Cardiac muscle cell (in vitro differentiated cells and primary cell): ENCODE measurements at places on chromosomes 1 and 21.
A peak's percentile ranks its signal among the peaks of the same experiment; 100 is the strongest.

DNA sequence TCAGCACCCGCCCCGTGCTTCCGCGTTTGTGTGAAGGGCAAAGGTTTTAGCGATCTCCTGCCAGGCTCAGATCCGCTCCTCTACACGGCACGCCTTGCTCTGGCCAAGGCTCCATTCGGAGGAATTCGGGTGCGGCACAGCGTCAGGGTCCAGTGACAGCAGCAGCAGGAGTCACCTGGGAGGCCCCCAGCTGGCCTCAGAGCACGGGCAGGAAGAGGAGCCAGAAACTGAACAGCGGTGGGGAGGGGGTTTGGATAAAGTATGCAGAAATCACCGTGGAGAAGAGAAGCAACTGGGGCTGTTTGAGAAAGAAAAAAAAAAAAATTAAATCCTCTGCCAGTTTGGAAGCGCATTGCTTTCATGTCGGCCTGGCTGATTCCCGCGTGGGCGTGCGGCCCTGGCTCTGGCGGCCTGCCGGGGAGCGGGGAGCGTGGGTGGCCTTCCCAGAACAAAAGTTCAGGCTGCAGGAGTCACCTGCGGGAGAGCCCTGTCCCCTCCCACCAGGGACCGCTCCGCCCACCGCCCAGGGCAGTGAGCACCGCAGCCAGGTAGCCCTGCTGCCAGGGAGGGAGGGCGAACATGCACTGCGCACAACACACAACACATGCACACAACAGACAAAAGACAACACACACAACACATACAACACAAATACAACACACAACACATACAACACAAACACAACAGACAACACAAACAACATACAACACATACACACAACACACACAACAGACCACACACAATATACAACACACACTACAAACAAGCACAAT, 107.6 kb downstream of the ETS2 start:
- peak; percentile 27 for DNase-seq

DNA sequence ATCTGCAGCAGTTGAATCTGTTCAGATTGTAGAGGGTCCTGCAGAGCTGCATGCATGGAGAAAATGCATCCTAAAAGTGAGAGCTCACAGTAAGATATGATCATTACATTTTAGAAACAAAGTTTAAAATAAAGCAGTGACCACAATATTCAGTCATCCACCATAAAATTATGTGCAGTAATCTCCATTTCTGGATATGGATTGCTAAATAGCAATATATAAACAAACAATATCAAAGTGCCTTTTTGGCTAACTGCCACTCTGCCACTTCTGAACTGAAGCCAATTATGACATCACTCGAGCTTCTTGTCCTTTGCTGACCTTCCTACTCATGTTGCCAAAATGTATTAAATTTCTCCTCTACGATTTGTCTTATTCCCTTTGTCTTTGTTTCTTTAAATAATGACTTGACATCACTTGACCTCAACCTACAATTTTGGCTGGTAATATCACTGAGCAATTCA, 262.0 kb upstream of the CXADR start:
- no peak for DNase-seq

DNA sequence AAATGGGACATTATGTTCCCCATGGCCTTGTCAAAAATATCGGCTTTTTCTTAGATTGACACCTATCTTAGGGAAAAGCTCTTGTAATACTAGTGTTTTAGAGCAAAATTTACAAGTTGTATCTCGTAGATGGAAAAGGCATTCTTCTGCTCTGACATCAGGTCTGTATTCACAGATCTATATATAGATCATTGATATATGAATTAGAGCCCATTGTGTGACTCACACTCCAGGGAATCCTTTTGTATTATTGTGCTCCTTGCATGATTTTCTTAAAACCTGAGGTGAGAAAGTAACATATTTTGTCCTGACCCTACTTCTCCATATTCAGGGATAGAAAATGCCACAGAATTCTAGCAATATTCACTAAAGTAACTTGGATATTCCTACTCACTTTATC, 1160.8 kb upstream of the B3GALT2 start:
- DNase-seq: no peak

- no peak for DNase-seq
Observed at GRCh38 chr1:233869680-233870079, 34.8 kb upstream of the SLC35F3 start.

DNA sequence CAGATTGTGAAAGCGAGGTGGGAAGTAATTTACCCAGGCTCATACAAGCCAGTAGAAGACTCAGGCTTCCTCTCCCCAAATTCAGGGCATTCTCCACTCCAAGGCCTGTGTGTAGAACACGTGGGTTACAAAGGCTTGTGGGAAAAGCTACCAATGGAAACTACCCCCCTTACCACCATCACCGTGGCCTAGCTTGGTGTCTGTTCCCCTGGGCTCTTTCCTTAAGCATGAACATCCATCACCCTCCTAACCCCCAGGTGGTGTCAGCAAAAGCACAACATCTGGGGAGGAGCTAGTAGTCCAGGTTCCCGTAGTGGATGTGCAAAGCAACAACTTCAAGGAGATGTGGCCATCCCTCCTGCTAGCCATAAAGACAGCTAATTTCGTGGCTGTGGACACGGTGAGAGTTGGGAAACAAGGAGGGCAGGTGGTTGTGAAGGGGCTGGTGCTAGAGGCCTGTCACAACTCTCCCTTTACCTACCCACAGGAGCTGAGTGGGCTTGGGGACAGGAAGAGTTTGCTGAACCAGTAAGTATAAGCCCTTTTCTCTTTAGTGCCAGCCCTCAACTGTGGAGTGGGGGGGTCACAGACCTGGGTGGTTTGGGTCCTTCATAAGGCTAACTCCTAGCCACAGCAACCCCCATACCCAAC, 701 bp upstream of the MUTYH start:
- DNase-seq: peak; percentile 17

DNA sequence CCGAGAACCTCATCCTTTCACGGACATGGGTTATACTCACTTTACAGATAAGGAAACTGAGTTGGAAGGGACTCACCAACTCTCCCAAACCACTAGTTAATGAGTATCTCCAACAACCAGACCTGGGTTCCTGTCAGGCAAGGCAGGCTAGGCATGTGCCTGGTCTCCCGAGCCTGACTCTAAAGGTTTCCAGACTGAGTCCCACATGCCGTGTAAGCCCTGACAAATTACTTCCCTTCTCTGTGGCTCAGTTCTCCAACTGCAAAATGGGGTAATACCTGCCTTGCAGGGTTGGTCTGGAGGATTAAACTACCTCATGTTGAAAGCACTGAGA, 34.3 kb downstream of the SSBP3 start:
- DNase-seq: no peak

DNA sequence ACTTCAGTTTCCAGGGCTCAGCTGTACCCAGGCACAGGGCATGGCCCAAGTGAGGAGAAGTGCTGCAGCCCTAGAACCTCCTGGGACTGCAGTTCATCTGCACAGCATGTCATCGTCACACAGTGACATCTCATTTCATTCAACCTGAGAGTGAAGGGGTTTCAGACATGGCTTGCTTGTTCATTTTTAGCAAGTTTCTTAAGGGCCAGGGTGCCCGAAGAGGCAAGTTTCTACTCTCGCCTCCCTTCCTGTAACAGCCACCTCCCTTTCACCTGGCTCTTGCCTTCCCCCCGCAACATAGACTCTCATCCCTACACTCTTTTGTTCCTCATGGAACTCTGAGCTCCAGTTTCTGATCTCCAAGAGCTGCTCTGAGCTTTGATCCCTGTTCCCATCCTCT, 108.1 kb downstream of the C1orf21 start:
- DNase-seq: no peak

- DNase-seq: no peak
Observed at GRCh38 chr1:234674218-234674815, 64.3 kb upstream of the IRF2BP2 start.

- DNase-seq: no peak
Observed at GRCh38 chr1:1065265-1065939, 8.7 kb downstream of the RNF223 start.

- no peak for DNase-seq
Observed at GRCh38 chr21:33155005-33155404, 74.7 kb upstream of the IFNAR2 start.

DNA sequence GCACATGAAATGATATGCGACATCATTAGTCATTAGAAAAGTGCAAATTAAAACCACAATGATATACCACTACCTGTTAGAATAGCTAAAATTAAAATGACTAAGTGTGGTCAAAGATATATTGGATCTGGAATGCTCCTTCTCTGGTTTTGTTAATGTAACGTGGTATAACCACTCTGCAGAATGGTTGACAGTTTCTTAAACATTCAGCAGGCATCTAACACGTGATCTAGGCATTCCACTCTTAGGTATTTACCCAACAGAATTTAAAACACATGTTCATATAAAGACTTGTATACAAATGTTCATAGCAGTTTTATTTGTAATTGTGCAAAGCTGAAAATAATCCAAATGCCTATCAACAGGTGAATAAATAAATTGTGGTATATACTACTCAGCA, 165.0 kb upstream of the PLXNA2 start:
- no peak for DNase-seq

DNA sequence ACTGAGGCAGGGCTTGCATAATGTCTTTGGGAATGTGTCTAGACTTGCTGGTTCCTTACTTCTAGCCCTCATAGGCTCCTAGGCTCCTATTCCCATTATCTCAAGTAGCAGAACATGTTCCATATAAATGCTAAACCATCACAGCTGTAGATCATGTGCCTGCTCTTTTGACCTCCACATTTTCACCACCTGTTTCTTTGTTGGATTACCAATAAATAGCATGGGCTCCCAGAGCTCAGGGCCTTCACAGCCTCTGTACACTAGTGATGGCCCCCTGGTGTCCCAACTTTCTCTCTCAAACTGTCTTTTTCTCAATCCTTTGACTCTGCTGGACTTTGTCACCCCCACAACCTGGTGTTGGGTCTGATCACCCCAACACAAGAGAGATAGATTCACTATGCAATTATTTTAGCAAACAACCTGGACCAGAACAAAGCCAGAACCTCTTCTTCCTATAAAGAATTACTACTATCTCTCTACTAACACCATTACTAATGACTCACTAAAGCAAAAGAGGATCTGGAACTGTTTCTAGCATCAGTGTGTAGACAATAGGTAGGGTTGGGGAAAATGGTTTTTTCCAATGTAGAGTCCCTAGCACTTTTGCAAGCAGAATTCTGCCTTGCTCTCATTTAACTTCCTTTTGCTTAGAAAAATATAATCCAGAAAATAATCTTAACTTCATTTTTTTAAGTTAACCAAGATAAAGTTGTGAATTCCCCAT, 51.7 kb downstream of the WLS start:
- no peak for DNase-seq

GRCh38 chr1:14549897-14550620, 48.4 kb upstream of the KAZN start:
- no peak for DNase-seq

DNA sequence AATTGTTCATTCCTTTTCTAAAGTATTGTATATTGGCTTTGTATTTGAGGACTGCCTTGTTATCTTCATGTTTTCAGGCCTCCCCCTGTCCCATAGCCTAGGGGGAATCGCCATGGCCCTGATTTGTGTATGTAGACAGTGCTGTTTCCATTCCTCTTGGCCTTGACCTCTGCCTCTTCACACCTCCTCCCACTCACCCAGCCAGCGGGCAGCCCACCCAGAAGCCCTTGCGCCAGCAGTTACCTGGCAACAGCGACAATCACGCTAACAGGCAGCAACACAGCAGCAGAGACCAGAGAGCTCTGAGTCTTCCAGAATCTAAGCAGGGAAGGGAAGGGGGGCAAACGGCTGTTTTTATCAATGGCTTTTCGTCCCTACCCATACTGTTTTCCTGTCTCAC, 50.0 kb upstream of the NPL start:
- DNase-seq: peak; percentile 39

DNA sequence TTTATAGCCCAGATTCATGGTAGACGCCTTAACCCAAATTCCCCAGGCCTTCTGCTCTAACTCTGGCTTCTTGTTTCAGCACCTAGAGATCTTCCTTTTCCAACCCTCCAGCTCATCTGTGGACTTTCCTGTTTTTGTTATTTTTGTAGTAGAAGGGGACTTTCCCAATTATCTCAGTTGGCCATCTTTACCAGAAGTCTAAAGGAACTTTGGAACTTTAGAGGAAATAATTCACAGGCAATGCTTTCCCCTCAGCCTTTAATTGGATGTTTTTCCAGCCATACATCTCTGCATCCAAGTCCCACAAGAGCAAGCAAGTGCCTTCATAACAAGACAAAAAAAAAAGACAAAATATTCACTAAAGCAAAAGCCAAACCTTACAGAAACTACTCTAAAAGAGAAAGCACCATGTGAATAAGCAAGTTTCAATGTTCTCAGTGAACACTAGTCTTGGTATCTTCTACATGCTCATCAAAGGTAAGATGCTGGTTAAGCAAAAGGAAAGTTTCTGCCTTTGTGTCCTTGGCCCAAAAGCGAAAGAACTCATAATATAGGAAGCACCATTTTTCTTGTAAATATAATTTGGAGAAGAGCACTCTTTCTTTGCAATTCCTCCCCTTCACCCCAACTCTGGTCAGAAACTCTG, 377.3 kb downstream of the SETD4 start:
- no peak for DNase-seq

DNA sequence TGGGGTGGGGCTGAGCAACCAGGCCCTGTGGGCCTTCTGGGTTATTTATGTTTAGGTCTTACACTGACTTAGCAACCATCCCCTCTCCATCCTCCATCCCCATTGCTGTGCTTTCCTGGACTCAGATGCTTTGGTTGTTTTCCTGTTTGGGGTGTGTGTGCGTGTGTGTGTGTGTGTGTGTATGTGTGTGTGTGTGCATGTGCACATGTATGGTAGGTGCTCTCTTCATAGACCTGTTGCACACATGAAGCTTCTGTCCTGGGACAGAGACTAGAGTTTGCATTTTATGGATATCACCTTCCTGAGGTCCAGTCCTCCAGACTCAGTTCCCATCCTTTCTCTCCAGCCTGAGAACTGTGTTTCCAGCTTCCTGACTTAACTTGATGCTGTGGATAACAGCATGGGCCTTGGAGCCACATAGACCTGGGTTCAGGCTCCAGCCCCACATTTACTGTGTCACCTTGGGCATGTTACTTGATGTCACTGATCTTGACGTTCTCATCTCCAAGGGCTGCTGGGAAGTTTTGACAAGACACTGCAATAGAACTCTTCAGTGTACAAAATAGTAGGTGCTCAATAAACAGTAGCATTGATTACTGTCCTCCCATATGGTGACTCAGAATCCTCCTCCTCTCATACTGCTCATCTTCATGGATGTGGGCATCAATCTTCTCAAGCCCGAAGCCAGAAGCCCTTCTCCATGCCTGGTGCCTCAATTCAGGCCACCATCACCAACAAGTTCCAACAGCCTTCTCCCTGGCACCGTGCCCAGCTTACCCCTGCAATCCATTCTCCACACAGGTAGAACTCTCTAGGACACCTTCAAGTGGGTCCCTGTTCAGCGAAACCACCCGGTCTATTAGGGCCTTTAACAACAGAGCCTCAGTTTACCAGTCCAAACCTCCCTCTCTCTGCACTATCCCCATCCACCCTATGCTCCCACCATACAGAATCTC, 181.8 kb upstream of the EDN2 start:
- no peak for DNase-seq

DNA sequence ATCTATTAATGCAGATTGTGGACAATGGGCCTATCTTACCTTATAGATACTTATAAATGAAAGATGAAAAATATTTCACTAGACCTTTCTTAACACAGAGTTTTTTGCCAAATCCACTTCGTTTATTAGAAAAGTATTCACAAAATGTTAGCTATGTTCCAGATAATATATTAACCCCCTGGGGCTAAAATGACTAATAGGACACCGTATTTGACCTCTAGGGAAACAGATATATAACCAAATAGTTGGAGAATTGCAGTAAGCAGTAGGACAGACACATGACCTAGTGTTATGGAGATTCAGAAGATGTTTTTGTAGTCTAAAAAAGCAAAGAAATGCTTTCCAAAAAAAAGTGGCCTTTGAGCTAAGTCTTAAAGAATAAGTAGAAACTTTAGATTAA, 106.9 kb downstream of the SEC16B start:
- no peak for DNase-seq

- DNase-seq: no peak
Observed at GRCh38 chr1:219010720-219011119, 163.0 kb upstream of the LYPLAL1 start.
